AG09309 (cell line): ENCODE measurements at places on chromosomes 6 and 20.
A peak's percentile ranks its signal among the peaks of the same experiment; 100 is the strongest.

- no peak for DNase-seq
Measured at GRCh38 chr6:25042036-25042521, 106.3 kb upstream of the RIPOR2 start.

DNA sequence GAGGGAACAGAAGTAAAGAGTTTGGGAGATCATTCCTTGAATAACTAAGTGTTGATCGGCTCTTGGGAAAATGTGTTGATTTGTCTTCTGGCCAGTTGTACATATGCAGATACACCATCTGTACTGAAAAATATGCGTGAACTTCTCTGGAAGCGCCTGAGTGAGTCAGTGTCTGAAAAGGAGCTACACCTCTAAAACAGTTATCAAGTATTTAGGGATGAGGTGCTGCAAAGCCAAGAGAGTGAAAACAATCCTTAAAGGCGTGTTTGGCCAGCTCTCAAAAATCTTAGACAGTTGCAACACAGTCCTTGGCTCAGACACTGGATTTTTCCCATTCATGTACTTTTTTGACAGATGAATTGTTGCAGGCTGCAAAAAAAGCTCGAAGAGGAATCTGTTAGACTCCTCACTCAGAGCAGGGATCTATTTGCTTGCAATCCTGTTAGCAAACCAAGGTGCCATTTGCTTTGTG lies 61.3 kb downstream of the BMP6 start:
- DNase-seq, result peak; percentile 64

- peak; percentile 40 for DNase-seq
Measured at GRCh38 chr20:57205606-57206219, 60.7 kb downstream of the BMP7 start.

DNA sequence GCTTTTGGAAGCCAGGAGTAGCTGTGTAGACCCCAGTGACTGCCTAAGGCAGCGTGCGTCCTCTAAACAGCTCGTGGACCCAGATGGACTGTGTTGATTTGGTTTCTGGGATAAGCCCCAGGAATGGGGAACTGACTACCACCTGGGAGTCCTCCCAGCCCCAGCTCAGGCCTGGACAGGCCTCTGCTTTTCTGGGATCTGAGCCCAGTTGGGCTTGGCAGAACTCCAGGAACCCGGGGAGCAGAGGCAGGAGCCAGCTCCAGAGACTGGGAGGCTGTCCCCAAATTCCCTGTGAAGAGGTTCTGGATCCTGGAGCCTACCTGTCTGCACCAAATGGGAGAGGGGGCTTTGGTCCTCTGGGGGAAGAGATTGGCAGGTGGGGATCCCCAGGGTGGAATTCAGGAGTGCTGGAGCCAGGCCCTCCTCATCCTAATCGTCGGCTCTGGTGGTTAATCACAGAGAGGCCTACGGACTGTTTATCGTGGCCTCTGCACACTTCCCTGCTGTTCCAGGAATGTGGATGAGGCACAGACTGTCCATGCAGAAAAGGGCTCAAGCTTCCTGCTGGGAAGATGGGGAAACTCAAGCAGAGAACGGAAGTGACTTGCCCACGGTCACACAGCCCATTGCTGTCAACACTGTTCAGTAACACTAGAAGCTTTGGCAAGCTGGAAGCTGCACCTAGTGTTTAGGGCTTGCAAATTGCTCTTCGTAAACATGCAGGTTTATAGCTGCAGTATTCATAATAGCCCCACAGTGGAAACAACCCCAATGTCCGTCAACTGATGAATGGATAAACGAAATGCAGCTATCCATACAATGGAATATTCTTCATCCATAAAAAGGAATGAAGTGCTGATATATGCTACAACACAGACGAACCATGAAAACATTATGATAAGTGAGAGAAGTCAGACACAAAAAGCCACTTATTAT lies 100.6 kb downstream of the KCNB1 start:
- DNase-seq, result no peak

DNA sequence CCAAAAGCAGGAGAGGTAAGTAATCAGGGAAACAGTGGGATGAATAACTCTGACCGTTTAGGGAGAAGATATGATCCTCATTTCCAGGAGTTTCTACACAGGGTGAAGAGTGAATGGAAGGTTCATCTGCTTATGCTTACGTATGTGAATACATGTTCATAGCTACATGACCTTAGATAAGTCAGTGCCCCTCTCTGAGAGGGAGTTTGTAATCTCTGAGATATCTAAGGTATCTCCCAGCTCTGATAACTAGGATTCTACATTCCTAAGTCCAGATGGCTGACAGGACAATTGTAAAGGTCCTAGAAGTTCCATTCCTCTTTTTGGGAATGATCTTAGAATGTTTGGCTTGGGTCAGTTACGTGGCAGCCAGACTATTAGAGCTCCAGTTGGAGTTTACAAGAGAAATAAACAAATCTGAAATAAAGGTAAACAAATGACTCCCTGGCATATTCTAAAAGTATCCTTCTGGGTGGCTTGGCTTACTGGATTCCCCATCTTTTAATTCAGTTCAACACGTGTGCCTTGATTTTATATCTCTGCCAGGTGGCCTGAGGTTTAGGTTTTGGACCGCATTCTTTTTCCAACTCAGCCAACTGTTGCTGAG lies 15.8 kb downstream of the PROCR start:
- DNase-seq, result no peak

DNA sequence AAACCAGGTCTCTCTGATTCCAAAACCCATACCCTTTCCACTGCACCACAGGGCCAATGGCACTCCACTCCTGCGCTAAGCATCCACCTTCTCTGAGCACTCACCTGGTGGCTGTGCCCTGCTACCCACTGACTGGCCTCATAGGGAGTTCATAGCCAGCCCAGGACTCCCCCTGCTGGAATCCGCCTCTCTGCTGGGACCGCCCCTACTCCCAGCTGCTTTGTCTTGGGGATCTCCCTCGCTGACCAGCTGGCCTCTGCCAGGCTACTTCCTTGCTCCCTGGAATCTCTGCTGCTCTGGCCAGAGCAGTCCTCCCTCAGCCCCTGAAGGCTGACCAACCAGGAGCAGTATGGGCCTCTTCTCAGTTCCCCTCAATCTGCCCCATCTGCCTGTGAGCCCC lies 129.7 kb downstream of the FAXC start:
- DNase-seq, result no peak

- no peak for DNase-seq
Measured at GRCh38 chr6:20236344-20236743, 24.1 kb upstream of the MBOAT1 start.
